ENCODE measurements at places on chromosomes 12 and 14.

DNA sequence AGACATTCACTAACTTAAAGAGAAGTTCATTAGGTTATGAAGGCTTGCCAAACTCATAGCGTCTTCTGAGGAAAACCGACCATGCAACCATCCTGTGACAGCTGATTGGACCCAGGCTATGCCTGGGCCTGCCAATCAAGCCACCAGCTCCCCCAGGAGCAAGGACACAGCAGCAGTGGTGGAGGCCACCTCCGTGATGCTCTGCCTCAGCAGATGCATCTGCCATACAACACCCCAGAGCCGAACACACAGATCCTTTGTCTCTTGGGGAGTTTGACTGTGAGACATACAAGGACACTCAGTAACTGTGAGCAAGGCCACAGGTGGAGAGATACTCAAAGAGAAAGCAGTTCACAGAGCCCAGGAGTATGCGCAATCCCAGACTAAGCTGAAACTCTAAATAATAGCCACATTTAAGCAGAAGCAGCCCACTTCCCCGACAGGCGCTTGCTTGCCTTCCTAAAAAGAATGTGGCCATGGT, 10.0 kb upstream of the CNIH1 start:
- DNase-seq = no peak

DNA sequence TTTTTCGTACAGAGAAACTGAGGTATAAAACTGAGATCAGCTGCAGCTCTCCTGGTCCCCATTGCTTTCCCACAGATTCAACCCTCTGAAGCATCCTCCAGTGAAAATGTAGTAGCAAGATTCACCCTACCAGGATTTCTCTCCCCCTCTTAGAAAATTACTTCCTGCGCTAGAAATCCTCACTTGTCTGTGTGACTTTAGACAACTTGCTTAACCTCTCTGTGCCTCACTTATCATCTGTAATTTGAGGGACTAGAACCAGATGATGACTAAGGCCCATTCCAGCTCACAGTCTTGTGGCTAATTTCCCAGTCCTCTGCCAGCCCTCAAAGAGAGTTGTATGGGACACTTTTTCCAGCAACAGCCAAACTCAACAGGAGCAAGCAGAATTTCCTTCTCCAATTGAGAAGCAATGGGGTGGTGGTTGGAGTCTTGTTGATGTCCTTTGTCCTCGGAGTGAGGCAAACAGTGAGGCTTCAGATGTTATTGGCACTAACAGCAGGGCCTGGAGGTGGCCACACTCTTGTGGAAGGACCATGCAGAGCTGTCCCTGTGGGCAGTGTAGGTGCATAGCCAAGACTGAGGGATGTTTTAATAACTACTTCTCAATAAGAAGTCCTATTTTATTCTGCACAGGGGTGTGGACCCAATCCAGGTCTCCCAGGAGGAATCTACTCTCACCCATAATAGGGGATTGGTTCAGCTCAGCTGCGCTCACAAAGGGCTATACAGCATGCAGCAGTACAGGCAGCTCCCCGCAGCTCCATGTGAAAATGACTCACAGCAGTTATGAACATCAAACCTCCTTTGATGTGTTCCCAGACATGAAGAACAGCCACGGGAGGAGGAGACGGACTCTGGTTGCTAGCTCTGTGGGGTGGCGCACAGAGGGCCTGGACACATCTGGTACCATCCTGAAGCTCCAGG, 200.1 kb downstream of the DAD1 start:
- DNase-seq = no peak

DNA sequence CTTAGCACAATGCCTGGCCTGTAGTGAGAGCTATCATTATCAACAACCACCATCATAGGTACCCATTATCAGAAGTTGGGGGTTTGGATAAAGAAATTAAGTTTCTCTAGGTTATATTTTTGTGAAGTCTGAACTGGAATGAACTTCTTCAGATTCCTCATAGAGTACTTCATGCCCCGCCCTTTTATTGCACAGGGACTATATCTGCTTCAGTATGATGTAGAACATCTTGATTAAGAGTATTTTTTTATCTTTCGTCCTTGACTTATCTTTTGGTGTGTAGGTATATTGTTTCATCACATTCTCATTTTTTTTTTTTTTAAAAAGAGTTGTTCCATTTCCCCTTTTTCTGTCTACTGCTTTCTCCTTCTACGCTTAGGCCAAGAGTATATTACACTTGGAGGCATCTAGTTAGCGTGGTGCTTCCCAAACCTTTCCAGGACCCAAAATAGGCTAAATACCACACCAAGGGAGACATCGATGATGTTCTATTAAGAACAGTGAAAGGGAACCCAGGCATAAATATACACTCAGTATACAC, 467.5 kb downstream of the ZFP36L1 start:
- DNase-seq = no peak

- no peak for DNase-seq
Measured at GRCh38 chr12:132151766-132152410, 7.6 kb downstream of the NOC4L start.

DNA sequence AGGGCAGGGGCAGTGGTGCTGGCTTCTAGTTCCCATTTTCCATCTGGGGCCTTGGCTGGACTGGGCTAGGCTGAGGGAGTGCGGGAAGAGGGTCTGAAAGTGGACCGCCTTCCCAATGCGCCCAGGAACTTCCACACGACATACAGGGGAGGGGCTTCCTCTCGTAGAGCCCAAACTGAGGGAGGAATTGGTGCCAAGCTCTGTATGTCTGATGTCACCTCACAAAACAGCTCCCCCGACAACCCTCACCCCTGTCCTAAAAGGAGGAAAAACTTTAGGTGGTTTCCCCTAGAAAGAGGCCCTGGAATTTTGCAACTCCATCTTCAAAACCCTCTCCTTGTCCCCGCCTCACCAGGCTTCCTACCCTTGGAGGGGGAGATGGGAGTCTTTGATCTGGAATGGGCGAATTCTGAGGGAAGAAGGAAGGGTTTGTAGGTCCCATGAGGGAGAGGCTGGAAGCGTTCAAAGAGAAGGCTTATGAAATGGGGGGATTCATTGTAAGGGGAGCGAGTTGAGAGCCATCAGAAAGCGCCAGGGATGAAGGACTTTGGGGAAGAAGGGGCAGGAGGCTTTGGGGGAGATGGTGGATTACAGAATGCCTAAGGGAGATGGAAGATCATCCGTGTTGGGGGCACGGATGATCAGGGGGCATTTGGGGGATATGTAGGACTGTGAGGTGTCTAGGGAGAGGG, 844 bp downstream of the GLTP start:
- no peak for DNase-seq

DNA sequence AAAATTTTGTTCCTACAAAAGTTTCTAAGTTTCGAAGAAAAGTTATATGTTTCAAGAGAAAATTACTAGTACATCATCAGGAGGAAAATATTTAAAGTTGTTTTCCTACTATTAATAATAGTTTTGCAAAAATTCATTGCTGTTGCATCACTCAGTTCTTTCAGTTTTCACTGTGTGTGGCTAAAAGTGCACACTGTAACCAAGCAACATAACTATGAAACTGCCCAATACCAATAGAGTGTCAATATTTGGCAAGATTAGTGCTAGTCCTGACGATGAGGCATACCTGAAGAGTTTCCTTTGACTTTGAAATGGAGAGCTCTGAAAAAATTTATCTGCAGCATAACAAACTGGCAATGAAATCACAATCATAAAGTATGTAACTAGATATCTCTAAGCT, 194.3 kb downstream of the CPNE8 start:
- DNase-seq = no peak

- no peak for DNase-seq
Measured at GRCh38 chr12:109450980-109451379, 26.1 kb downstream of the KCTD10 start.

DNA sequence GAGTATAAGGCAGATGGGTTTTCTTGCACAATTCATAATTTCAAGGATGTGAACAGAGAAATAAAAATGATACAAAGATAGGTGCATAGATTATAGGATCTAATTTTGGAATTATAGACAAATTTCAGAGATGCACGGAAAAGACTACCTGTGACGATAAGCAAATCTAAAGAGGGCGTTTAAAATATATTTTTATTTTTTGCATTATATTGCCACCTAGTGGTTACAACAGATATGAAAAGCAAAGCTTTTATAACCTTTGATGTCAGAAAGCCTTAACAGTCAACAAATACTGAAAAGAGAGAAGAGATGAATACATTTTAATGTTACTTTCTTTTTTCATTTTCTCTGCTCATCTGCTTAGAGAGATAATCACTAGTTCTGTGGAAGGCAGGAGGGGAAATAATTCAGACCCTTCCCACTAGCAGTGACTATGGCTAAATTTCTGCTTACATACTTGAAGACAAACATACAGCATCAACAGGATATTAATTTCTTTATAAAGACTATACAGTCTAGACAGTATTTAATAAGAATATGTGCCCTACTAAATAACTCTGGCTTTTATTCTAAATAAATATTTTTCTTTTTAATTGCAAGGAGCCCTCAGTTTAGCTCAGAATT, 46.3 kb downstream of the NTS start:
- no peak for DNase-seq

GRCh38 chr12:96501133-96501761, 11.9 kb downstream of the CFAP54 start:
- peak; percentile 9 for DNase-seq

DNA sequence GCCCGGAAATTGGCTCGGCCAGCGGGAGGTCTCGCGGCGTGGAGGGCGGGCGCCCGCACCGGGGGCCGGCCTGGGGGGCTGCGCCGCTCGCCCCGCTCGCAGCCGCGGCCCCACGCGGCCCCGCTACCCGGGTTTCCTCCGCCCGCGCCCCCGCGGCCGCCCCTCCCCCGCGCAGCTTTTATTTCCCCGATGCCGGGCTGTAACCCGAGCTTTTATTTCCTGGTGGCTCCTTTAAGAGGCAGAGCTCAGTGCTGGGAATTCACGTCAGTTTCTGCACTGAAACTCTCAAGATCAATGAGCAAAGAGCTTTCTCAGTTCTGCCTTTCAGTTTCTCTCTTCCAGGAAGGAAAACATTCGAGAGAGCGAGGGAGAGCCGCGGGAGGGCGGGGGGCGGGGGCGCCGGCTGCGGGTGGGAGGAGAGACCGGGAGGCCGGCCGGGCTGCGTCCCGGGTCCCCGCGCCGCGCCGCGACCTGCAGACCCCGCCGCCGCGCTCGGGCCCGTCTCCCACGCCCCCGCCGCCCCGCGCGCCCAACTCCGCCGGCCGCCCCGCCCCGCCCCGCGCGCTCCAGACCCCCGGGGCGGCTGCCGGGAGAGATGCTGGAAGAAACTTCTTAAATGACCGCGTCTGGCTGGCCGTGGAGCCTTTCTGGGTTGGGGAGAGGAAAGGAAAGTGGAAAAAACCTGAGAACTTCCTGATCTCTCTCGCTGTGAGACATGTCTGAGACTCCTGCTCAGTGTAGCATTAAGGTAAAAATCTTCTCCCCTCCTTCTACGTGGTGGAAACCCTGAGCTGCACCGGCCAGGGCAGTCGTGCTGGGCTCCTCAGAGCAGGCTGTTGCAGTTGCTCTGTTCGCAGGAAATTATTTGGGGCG, at the start of gene ETV6:
ETV6 (plus strand) TSS at position 262 of the 873 bp plus-strand sequence; CDS start at position 716, 454 bp downstream.
- DNase-seq = peak; percentile 54

- DNase-seq = no peak
Measured at GRCh38 chr12:93015871-93016751, 87.0 kb upstream of the EEA1 start.

- no peak for DNase-seq
Measured at GRCh38 chr12:39846971-39847650, 227.5 kb upstream of the ABCD2 start.
